ENCODE measurements at places on chromosomes 5 and 9.

- no peak for DNase-seq
Measured at GRCh38 chr5:171888051-171888481, 102.4 kb downstream of the SMIM23 start.

- no peak for DNase-seq
Measured at GRCh38 chr5:159210210-159210661, 883 bp upstream of the RNF145 start.

- DNase-seq = no peak
Measured at GRCh38 chr5:170709640-170710039, 73.9 kb upstream of the GABRP start.

GRCh38 chr9:32969270-32969669 is 32.2 kb downstream of the APTX start:
- DNase-seq = no peak

GRCh38 chr9:20742833-20743232 is 58.8 kb downstream of the FOCAD start:
- DNase-seq = no peak

- no peak for DNase-seq
Measured at GRCh38 chr5:3216386-3216785, 379.2 kb upstream of the IRX1 start.

DNA sequence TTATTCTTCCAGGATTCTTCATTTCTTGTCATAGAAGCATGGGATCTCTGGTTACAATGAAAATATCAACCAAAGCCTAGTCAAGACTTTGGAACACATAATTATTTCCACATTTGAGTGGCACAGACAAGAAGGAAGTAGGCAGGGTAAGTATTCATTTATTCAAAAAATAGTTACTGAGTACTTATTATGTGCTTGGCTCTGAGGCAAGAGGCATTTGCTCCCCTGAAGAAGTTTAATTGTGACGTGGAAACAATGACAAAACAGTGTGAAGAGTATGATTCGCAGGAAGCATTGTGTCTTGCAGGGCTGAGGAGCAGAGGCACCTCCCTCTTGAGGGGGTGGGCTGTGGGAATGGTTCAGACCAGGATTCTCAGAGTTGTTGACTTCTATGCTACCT is 45.0 kb upstream of the TNFSF15 start:
- no peak for DNase-seq

- DNase-seq = no peak
Measured at GRCh38 chr9:78806492-78807160, 509.7 kb downstream of the PSAT1 start.

DNA sequence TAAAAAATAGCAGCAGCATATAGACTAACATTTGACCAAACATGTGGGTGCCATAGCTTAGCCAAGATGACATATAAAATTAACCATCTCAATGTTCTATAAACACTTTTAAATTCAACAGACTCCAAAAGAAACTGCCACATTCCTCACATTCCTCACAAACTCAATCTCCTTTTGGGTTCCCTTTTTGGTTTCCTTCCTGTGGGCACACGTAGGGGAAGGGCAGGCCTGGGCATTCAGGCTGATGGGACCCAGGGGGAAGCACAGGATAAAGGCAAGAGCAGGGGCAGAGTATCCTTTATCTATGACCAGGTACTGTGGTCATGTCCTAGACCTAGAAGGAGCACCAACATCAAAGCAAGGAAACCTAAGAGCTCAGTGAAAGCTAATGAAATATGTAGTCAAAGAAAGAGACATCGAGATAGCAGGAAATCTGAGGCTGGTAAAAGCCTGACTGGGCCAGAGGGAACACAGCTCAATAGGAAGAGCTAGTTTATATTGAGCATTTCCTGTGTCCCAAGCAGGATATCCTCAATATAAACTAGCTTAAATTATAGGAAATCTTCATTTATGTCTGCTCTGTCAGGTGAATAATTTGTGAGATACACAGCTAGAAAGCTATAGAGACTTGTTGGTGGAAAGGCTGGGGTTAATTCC is 13.6 kb upstream of the ERAP1 start:
- DNase-seq = no peak

- DNase-seq = no peak
Measured at GRCh38 chr5:150604010-150604409, 36.5 kb upstream of the SYNPO start.

- no peak for DNase-seq
Measured at GRCh38 chr5:107425541-107426031, 245.2 kb downstream of the EFNA5 start.

DNA sequence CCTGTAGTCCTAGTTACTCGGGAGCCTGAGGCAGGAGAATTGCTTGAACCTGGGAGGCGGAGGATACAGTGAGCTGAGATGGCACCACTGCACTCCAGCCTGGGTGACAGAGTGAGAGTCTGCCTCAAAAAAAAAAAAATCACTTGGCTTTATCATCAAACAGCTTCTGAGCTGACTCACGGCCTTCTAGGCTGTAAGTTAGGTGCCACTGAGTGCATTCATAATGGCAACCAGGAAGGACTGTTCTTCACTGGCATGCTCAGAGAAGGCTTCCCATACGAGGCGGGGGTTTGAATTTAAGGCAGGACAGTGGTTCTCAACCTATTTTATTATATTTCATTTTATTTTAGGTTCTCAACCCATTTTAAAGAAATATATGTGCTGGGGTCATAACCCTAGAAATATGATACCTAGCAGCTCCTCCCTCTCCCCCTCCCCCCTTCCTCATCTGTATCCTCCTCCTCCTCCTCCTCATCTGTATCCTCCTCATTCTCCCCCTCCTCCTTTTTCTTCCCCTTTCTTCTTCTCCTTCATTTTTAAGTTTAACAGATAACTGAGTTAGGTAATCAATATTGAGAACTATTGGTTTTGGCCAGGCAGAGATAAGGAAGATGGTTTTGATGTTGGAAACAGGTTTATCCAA is 19.0 kb upstream of the LHFPL2 start:
- no peak for DNase-seq

GRCh38 chr5:54794135-54794975 is 191.0 kb downstream of the ESM1 start:
- DNase-seq = no peak

Data from CD4-positive, alpha-beta T cell treated with Interleukin-1 beta for 1 hour (primary cell).